Fibroblast of lung (primary cell): ENCODE measurements at places on chromosomes 1 and 21. TPM values are rescaled to one million over a fixed set of nuclear protein-coding genes. Genes with fewer than 3 reads are reported as not detected.

The MAP10 gene
- total RNA-seq: 2.6 TPM in 2 replicates

The MTFR1L gene
- 38.3 and 41.1 TPM in 2 replicates for total RNA-seq

The S100A2 gene
- total RNA-seq: 1.5 and 3.6 TPM in 2 replicates

The HES3 gene
- not detected in 2 replicates for total RNA-seq
